ENCODE measurements at places on chromosomes 4 and X.
A peak's percentile ranks its signal among the peaks of the same experiment; 100 is the strongest.

DNA sequence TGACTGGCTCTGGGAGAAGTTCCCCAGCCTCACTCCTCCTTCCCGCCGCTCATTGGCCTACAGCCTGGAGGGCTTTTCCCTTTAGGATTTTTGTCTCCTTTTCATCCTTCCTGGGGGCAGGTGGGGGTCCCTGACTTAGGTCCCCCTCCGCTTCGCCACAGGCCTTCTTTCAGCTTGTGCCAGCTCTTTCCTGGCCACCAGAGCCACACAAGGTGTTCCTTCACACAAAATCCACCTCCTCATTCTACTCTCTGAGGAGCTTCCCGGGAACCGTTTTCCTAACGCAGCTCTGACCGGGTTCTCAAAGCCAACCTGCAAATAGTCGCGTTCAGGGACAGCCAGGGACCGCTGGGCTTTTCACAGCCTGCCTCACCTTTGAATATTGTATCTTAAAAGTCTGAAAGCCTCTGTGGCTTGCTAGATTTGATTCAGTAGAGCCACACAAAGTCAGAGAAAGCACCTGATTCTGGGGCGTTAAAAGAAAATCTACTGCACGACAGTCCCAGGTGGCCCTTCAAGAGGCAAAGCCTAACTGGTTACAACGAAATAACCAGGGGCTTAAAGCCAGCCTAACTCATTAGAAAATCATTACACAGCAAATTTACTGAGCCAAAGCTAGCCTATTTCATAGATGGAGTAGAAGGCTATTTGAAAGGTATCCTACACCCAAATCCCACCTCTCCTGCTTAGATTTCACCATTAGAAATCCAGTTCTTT lies 731 bp upstream of the GPC3 start:
- no peak for DNase-seq

DNA sequence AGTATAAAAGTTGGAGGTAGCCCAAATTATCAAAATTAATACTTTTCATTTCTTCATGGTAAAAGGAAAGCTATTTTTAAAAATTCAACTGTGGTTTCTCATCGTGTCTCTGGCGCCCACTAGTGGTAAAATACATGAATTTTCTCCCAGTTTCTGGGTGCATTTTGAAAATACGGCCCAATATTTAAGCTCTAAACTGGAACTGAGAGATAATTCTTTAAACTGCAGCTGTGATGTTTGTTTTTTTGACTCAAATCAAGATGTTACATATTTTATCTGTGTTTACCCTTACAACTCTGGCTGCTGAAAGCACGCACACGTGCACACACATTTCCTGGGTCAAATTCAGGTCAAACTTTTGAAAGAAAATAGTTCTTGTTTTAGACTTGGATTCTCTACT lies 123.9 kb upstream of the ACSL4 start:
- DNase-seq = peak; percentile 45

DNA sequence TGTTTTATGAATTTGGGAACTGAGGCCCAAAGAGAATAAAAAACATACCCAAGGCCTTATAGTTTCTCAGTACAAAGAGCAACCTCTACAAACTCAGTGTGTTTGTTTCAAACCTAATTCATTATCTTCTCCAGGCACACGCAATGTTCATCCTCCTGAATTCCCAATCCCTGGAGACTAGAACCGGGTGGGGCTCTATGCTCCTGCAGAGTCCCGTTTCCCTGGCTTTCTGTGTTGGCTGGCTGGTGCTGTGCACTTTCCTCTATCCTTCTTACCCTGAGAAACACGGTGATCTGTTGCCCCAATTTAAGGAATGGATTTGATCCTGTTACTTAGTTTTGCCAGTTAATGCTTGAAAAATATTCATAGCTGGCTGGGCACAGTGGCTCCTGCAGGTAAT lies 63.9 kb downstream of the FGFBP1 start:
- DNase-seq = no peak

DNA sequence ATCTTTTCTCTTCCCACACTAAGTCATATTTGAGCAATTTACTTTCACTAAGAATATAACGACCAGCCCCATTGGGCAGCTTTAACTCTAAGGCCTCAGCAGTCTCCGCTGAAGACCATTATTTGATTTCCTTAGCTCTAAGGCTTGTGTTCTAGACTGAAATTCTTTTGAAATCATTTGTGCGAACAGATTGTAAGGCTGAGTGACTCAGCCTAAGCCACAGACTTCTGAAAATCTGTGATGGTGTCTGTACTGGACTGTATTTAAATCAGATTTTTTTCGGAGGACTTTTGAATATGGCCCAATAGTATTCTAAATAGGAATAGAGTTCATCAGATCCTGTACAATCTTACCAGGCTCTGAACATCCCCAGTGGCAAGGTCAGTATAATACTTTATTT lies 150.3 kb upstream of the TECRL start:
- DNase-seq = no peak

- DNase-seq = no peak
Observed at GRCh38 chrX:100289066-100289558, 121.0 kb downstream of the PCDH19 start.

- DNase-seq = no peak
Observed at GRCh38 chrX:123878252-123878721, 18.4 kb downstream of the XIAP start.

GRCh38 chrX:27674491-27674890 lies 84.3 kb downstream of the DCAF8L2 start:
- no peak for DNase-seq

- DNase-seq = no peak
Observed at GRCh38 chrX:147876849-147877646, 34.7 kb upstream of the FMR1 start.

GRCh38 chr4:23789762-23790161 lies 100.1 kb downstream of the PPARGC1A start:
- DNase-seq = no peak

- no peak for DNase-seq
Observed at GRCh38 chr4:85681221-85681657, 206.3 kb downstream of the ARHGAP24 start.

DNA sequence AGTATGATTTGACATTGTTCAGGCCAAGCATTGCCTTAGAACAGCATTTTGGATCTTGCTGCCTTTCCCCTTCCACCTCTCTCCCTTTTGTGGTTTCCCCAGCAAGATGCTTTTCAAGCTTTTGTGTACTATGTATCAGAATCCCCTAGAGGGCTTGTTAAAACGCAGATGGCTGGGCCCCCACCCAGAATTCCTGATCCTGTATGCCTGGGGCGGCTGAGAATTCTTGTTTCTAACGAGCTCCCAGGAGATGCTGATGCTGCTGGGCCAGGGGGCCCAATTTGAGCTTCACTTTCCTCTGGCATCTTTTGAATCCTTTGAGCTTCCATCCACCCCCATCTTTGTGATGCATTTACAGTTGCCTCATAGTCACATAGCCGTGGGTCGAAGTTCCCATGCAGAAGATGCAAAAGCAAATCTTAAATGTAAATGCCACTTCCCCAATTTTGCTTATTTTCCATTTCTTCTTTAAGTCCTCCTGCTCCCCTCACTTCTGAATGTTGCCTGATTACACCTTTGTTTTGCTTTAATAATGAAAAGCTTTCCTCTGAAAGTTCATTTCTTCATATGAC lies 18.5 kb downstream of the HCCS start:
- DNase-seq = no peak

DNA sequence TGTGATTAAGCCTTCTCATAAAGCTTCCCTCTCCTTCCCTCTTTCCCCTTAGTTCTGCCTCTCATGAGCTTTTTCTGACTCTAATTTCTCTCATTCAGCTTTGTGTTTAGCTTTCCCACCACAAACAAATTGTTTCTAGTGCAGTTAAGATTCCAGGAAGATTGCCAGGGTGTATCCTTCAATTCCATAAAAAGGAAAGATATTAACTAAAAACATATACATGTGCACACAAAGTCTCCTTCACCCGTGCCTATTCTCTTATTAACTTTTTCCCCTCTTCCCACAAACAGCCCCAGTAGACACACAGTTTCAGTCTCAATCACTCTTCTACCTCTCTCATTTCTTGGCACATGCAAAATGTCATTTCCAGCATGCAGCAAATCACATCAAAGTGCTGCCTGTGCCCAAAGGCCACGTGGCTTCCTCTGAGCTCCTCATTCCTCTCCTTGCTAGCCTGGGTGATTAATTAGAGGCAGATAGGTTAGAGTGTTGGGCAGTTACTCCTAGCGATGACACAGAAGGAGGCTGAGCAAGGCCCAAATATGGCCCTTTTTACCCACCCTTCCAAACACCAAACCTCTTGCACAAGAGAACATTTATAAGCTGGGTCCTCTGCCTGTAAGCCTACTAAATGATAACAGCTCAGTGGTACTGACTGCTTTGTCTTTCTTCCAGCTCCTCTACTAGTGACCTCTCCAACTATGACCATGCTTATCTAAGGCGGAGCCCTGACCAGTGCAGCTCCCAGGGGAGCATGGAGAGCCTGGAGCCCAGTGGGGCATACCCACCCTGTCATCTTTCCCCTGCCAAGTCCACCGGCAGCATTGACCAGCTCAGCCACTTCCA lies 159.6 kb downstream of the SOWAHB start:
- DNase-seq = no peak

DNA sequence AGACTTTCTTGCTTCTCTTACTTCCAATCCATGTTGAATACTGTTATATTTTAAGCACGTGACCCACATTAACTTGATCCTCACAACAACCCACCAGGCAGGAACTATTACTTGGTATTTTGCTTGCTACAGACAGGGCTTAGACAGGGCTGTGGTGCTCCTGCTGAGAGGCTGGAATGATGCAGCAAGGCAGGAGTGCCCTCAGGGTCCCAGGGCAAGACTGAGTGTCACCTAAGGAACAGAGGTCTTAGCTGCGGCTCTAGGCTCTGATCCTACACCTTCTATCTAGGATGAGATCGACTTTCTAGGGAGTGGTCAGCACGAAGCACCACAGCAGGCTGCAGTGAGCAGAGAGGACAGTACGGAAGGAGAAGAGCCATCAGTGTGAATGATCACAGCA lies 20.0 kb downstream of the TAPT1 start:
- no peak for DNase-seq

DNA sequence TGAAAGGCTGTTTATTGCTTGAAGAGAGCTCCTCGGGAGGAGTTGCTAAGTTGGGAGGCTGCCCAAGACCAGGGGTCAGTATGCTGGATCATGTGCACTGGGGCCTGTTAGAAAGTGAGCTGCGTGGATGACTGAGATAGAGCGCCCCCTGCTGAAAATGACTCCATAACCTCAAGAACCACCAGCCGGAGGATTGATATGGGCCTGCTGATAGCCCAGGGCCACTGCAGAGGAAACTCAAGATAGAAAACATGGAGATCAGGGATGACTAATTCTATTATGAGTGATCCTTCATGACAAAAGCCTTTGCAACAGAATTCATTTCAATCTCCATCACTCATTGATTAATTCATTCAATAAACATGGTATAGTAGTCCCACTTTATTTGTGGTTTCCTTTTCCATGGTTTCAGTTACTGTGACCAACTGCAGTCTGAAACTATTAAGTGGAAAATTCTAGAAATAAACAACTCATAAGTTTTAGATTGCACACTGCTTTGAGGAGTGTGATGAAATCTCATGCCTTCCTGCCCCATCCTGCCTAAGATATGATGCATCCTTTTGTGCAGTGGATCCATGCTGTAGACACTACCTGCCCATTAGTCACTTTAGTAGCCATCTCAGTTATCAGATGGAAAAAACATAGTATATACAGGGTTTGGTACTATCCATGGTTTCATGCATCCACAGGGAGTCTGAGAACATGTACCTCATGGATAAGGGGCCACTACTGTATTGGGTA lies 126.7 kb upstream of the MBNL3 start:
- peak; percentile 24 for DNase-seq

- no peak for DNase-seq
Observed at GRCh38 chrX:87571964-87572363, 54.4 kb downstream of the KLHL4 start.

DNA sequence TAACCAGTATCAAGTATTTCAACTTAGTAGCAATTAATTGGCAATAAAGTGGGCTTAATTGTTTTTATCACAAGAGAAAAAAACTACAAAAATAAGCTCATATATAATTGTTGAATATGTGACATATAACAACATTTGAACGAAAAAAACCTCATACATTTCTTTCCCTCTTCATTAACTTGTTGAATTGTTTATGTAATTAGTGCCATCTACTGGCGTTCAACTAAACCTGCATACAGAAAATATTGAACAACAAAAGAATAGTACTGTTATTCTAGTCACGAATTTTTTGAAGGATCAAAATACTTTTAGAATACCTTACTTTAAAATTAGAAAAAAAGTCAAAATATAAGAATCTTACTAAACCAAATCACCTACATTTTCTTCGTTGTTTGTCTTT lies 586.5 kb upstream of the FTHL17 start:
- no peak for DNase-seq

DNA sequence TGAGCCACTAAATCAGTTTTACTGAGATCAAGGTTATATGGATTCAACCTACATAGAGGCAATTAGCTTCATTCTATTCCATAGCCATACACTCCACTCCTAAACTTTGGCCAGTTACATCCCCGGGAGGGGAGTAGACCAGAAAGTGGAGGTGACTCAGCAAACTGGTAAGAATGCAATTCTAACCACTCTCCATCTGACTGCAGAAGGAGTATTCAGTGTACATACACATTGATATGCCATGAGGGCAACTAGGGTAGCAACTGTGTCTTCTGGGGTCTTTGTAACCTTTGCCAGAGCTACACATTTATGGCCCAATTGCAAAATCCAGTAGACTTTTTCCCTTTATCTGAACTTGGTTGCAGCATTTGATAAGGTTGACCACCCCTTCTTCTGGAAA lies 7.6 kb downstream of the SLC25A43 start:
- no peak for DNase-seq

DNA sequence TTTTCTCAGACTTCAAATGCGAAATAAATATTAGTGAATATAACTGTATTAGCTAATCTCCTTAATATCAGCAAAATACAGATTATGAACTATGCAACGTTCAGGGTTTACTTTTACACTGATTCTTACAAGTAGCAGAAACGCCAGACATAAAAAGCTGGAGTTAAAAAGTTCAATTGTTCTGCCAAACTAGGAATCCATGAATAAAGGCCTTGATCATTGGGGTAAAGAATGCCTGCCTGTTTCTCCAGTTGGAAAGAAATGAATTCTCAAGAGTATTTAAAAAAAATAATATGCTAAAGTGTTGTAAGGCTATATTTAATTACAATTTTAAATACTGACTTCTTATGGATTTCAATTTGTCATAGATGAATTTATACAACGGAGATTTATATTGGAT lies 612.2 kb downstream of the DMD start:
- no peak for DNase-seq

GRCh38 chrX:119784747-119785446 lies 6.5 kb downstream of the RPL39 start:
- no peak for DNase-seq

GRCh38 chrX:100648458-100649417 lies 4.7 kb downstream of the SRPX2 start:
- no peak for DNase-seq

GRCh38 chr4:48746608-48747362 lies 33.3 kb downstream of the FRYL start:
- no peak for DNase-seq

DNA sequence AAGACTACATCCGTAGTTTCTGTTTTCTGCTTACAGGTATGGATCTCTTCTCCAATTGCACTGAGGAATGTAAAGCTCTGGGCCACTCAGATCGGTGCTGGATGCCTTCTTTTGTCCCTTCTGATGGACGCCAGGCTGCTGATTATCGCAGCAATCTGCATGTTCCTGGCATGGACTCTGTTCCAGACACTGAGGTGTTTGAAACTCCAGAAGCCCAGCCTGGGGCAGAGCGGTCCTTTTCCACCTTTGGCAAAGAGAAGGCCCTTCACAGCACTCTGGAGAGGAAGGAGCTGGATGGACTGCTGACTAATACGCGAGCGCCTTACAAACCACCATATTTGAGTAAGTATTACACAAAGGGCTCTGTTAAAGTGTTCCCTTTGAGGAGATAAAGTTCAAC lies 13.8 kb downstream of the PCDH10 start:
- no peak for DNase-seq
